ENCODE measurements at places on chromosomes 4 and X.

GRCh38 chr4:126513596-126513995 is 1119.2 kb upstream of the INTU start:
- no peak for DNase-seq

DNA sequence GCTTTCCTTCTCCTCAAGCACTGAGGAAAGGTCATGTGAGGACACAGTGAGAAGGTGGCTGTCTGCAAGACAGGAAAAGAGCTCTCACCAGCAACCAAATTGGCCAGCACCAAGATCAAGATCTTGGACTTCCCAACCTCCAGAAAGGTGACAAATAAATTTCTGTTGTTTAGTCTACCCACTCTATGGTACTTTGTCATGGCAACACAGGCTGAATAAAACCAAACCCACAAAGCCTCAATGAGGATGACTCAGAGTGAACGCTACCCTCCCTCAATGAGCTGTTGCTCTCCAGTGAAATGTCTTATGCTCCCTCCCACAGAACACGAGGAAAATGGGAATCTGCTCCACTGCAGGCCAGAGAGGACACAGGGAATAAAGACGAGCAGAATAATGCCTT is 244.1 kb downstream of the RAB28 start:
- DNase-seq: peak; percentile 38

- DNase-seq: no peak
These were observed 11.5 kb downstream of the NSG1 start for GRCh38 chr4:4398430-4398829.

DNA sequence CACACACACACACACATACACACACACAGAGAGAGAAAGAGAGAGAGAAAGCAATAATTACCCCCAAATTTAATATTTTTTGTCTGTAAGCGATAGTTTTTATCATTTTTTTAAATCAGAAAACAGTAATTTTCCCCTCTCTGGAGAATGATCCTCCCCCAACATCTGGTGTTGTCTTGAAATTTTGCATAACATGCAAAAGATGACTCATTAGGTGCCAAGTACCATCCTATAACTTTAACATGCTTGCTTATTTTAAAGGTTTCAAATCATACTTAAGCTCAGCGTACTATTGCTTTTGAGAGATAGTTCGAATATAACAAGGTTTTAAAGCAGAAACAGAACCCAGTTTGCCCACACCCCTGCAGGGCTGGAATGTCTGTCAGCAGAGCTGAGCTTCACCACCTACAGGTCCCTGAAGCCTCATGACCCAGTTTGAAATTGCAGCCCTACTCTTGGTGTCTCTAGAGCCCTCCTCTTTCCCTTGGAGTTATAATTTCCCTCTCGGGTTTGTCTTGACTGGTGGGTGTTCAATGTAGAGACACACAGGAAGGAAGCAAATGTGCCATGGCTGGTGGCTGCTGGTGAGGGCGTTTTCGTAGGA is 175.0 kb upstream of the HS3ST1 start:
- DNase-seq: no peak

- no peak for DNase-seq
These were observed 625.7 kb downstream of the SMARCA1 start for GRCh38 chrX:128897621-128898020.

DNA sequence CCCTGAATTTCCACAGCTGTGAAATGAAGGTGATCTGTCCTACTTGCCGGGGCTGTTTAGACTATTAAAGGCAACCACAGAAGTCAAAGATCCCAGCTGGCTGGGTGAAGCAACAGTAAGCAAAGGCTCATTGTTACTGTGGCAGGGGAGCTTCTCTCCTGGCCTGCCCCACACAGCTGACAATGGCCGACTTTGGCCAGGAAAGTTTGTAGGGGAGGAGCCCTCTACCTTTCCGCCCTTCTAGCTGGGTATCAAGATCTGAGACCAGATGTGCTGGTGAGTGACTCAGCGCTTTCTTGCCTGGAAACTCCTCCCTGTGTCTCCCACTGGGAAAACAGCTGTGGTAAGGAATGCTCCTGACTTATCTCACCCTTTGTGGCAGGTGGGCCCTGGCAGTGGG is 21.1 kb downstream of the RASSF6 start:
- DNase-seq: peak; percentile 81

- DNase-seq: no peak
These were observed 221.3 kb downstream of the DCTD start for GRCh38 chr4:182695842-182696241.

GRCh38 chr4:57282933-57283310 is 172.7 kb upstream of the IGFBP7 start:
- DNase-seq: no peak

- DNase-seq: peak; percentile 0
These were observed 336.3 kb upstream of the BMP3 start for GRCh38 chr4:80694171-80694570.

GRCh38 chr4:39342731-39343130 is 23.4 kb downstream of the RFC1 start:
- no peak for DNase-seq

DNA sequence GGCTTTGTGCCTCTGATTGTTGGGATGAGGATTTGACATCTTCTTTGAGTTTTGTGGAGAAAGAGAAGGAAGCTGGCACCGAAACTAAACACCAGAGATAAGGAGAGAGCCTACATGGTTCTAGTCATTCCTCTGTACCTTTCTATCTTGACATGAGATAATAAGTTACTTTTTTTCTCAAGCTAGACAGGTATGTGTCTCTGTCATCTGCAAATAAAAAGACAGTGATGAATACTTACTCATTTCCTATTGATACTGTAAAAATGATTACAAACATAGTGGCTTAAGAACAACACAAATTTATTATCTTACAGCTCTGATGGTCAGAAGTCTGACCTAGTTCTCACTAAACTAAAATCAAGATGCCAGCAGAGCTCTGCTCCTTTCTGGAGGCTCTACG is 1391.2 kb downstream of the STIM2 start:
- DNase-seq: no peak

- peak; percentile 13 for DNase-seq
These were observed 188.0 kb downstream of the STIM2 start for GRCh38 chr4:27048429-27049238.

GRCh38 chr4:124486423-124486822 is 226.1 kb downstream of the ANKRD50 start:
- DNase-seq: no peak

- DNase-seq: no peak
These were observed 139.9 kb downstream of the FRMPD4 start for GRCh38 chrX:12278151-12278550.

- no peak for DNase-seq
These were observed 74.7 kb downstream of the FAM47B start for GRCh38 chrX:35017284-35017683.

DNA sequence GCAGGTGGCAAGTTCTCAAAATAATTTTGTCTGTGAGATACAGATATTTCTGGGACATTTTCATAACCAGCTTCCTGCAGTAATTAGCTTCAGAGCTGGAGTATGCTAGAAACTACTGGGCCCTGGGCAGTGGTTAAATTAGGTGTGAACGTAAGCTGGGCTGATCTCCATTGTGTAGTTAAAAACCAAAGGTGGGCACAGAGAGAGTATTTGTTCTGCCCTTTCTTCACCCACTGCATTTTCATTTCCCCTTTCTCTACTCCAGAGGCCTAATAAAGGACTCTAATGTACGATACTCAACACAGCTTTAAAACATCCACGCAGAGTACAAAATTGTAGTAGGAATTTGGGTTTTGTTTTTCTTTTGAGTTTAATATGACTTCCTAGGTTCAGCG is 252.7 kb downstream of the SPRY1 start:
- DNase-seq: no peak

DNA sequence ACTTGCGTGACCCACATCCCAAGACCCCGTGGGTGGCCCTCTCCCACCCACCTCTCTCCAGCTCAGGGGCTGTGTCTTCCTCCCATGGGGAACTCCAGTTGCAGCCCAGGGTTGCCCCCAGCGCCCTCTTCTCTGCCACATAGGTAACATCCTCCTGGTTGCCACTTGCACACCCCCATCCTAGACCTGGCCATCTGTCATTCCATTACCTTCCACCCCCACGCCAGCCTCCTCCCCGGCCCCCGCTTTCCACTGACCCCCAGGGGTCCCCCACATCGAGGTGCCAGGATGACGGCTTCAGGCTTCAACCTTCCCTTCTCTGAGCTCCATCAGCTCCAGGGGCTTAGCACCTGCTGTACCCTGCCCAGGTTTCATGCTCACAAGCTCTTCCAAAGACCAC is 28.1 kb upstream of the IL3RA start:
- no peak for DNase-seq

- peak; percentile 77 for DNase-seq
These were observed 107.0 kb downstream of the IQCM start for GRCh38 chr4:149708513-149709130.

- DNase-seq: no peak
These were observed 39.1 kb downstream of the HEPH start for GRCh38 chrX:66203114-66203513.

DNA sequence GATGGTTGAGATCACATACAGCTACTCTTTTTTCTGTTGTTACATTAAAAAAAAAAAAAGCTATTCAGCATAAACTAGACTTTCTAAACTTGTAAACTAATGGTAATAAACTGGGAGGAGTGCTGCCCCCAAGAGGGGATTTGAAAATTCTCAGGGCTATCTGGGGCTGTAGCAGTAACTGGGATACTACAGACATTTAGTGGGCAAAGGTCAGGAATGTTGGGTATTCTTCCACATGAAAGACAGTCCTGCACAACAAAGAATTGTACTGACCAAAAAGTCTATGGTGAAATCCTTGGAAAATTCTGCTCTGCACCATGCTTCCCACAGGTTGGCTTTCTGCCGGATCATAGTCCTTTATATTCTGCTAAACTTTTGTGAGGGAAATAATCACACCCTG is 232.6 kb upstream of the BOD1L1 start:
- no peak for DNase-seq

GRCh38 chr4:1684506-1685234 is 557 bp upstream of the FAM53A start:
- no peak for DNase-seq

DNA sequence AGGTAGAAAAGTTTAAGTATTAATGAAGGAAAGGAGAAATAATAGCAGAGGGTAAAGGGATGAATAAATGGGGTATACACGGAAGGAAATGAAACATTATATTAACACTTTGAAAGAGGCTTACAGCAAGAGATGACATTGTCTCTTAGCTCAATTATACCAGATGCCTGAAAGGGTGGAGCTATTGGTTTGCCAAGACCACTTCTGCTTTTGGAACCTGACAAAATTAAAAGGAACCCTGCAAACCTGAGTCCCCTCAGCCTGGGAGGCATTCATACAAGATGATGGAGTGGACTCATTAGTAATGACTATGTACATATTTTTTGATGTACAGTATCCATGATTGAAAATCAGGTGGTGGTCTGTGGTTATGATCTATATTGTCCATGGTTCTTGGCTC is 45.1 kb upstream of the HPF1 start:
- no peak for DNase-seq

- DNase-seq: no peak
These were observed 697.3 kb upstream of the MAGEB2 start for GRCh38 chrX:29518100-29518499.

GRCh38 chr4:69330345-69331047 is 50.2 kb downstream of the UGT2B28 start:
- no peak for DNase-seq

- DNase-seq: no peak
These were observed 48.5 kb upstream of the GAB1 start for GRCh38 chr4:143288171-143288570.

DNA sequence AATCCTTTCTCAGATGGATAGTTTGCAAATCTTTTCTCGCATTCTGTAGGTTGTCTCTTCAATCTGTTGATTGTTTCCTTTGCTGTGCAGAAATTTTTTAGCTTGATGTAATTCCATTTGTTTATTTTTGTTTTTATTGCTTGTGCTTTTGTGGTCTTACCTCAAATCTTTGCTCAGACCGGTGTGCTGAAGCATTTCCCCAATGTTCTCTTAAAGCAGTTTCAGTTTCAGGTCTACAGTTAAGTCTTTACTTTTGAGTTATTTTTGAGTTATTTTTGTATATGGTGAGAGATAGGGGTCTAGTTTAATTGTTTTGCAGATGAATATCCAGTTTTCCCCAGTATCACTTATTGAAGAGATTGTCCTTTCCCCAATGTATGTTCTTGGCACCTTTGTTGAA is 18.2 kb upstream of the SLC25A14 start:
- no peak for DNase-seq

- DNase-seq: no peak
These were observed 600 bp upstream of the HEPH start for GRCh38 chrX:66163447-66163846.

DNA sequence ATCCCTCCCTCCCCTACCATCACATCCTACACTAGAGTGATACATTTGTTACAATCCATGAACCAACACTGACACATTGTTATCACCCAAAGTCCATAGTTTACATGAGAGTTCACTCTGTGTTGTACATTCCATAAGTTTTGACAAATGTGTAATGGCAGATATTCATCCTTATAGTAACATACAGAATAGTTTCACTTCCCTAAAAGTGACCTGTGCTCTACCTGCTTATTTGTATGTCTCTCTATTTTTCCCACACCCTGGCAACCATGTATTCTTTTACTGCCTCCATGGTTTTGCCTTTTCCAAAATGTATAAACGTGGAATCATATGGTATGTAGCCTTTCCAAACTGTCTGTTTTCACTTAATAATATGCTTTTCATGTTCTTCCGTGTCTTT is 42.2 kb upstream of the HPGD start:
- DNase-seq: no peak

- no peak for DNase-seq
These were observed 12.5 kb downstream of the HPF1 start for GRCh38 chr4:169745291-169745690.

DNA sequence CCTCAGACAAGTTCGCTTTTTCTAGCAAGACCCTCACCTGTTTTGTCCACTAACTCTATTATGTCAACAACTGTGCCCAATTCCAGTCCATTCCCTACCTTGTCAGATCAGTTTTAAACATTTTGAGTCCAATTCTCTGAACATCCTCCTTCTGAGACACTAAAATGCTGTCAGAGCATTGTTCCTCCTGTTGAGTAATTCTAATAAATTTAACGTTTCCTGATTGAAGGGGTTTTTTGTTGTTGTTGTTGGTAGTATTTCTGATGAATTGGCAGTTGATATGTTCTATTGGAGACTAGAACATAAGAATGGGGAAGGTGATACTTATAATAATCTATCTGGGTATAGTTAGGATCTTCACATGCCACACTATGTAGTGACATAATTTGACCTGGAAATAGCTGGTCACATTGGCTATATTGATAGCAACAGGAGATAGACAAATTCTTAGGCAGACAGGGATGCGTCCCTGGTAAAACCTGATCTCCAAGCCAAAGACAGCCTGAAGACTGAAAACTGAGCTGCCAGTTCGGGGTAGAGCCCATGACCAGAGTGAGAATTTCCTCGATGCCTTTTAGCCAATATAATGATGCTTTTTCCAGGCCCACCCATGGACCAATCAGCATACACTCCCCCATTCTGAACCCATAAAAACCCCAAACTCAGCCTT is 12.4 kb upstream of the CXCL2 start:
- DNase-seq: no peak

DNA sequence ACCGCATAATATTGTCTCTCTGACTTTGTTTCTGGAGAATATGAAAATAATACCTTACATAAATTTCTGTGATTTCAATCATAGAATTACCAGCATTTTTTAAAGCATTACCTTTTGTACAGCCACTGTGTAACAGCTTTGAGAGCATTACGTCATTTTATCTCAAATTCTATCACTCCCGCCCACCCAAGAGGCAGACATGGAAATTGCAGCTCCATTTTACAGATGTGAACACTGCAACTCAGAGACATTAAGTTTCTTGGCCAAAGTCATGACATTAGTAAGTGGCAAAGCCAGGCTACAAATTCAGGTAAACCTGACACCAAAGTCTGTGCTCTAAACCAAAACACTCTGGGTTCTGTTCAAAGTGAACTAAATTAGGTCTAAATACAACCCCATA is 33.6 kb upstream of the KDR start:
- DNase-seq: no peak

GRCh38 chr4:153084980-153085630 is 119.1 kb upstream of the TRIM2 start:
- DNase-seq: peak; percentile 61

Data from A172 (cell line).